ENCODE measurements at places on chromosomes 5 and 9.
A peak's percentile ranks its signal among the peaks of the same experiment; 100 is the strongest.

DNA sequence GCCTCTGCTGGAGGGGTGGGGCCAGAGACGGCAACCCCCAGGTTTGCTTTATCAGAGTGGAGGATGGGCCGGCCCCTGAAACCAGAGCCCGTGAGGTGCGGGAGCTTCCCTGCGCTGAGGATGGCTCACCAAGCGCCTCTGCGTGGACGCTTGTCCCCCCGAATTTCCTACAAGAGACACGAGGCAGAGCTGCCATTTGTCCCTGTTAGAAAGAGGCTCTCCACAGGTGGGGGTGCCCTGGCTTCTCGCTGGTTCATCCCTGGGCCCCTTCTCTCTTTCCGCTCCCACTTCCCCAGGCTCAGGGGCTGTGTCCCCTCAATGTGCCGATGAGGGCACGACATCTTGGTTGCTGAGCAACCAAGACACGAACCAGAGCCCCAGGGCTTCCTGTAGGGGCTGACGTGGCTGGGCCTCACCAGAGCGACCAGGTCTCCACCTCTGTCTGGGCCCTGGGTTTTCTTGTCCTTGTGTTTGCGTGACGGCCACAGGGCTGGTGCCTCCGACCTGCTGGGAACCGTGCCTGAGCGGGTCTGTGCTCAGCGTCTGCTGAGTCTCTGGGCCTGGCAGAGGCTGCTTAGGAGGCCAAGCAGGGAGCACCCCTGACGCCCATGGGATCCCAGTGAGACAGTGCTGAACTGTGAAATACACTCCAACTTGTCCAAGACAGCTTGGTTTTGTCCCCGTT, 119.6 kb upstream of the COL5A1 start:
- no peak for DNase-seq

- DNase-seq = peak; percentile 53
Observed at GRCh38 chr5:9653811-9654210, 23.7 kb upstream of the TAS2R1 start.

GRCh38 chr5:59458966-59459729, 434.4 kb downstream of the PDE4D start:
- no peak for DNase-seq

DNA sequence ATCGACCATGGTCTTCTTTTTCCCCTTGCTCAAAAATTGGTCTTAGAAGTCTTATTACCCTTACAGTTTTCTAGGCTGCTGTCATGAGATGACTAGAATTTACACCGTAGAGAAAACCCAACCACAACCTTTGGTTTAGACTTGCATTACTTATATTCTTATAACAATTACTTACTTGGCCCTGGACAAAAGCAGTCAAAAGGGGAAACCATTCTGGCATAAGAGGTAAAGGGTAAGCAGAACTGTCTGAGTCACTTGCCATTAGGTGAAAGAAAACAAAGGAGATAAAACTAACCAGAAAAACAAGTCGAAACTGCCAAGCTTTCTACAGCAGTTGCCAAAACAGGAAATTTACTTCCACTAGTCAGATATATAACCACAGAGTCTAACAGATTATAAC, 17.9 kb downstream of the TMEM245 start:
- no peak for DNase-seq

DNA sequence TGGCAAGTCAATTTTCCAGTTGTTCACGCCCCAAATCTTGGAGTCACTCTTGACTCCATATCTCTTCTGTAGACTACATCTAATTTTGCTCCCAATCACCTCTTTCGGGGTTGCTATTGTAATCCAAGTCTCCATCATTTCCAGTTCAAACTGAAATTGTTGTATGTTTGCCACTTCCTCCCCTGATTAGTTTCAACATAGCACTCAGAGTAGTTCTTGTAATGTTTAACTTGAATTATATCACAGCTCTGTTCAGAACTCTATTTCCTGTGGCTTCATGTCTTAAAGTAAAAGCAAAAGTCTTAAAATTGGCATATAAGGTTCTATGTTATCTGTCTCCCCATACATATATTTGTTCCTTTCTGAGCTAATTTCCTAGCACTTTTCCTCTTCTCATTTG, 348.5 kb upstream of the RIOK2 start:
- no peak for DNase-seq
